IPS DF 6.9 (cell line): ENCODE measurements at places on chromosomes 1 and 21.

DNA sequence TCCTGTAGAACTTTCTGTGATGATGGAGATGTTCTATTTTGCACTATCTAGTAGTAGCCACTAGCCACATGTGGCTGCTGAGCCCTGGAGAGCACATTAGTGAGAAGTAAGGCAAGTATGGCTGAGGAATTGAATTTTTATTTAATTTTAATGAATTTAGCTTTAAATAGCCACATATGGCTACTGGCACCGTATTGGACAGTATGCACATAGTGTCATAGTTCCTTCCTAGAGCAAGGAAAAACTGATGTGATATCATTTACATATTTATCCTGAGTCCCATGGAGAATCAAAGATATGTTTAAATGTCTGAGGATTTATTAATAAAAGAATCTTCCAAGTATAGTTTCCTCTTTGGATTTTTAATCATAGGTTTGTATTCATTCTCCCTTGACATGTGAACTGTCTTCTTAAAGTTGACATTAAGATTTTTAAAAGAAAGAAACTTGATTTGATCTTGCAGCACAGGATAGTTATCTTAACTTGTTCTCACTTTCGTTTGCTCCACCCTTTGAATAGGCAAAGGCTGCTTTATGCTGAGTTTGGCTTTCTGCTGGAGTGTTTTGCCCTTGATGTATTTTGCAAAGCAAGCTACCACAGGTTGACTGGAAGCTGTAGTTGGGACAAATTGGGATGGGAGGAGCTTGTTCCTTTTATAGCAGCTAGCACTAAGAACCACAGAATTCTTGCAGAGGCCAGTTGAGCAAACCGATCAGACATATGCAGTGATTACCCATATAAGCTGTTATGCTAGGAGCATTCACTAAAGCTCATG lies 129.7 kb downstream of the VPS13D start:
- DNase-seq, result no peak

GRCh38 chr1:223219318-223219635 lies 76.2 kb upstream of the TLR5 start:
- DNase-seq, result no peak

DNA sequence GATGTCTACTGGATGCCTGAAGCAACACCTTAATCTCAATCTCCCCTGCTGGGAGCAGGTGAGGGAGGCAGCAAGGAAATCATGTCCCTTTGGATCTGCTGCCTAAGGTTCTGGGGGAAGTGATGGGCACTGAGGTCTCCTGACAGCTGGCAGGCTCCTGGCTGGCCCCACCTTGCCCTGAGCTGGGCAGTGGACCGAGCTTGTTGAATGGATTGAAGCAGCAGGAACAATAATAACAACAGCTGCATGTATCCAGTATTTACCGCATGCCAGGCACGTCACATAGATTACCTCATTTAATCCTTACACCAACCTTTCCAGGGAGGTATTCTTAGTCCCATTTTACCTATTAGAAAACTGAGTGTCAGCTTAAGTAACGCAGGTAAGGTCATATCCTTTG lies 133.9 kb downstream of the PLXNA2 start:
- no peak for DNase-seq

DNA sequence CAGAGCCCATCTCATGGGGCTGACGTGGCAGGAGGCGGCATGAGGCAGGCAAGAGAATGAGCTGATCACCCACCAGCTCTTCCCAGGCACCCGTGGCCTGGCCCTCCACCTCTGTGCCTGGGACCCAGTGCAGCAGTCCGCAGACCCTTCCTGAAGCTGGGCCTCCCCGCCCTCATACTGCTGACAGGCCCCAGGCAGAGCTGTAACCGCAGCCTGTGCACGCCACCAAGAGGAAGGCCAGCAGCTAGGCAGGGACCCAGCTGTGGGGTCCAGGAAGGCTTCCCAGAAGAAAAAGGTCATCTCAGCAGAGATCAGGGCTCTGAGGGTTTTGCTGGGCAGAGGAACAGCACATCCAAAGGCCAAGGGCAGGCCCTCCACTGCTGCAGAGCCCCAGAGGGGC lies 9.8 kb upstream of the MTFR1L start:
- no peak for DNase-seq

DNA sequence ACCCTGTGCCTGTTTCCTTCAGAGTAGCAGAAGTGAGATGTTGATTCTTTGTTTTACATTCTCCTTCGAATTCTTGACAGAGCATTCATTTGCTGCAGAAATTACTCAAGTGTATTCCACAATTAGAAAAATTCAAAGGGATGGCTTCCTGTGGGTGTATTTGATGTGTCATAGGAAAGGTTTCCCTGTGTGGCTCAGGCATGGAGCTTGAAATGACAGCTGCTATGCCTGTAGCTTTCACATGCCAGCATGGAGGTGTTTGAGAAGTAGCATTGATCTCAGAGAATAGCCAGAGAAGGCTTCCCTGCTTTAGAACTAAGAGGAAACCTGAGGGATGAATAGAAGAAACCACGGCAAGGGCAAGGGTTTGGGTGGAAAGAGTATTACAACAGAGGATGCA lies 317.2 kb upstream of the DEPDC1 start:
- no peak for DNase-seq

GRCh38 chr1:227761621-227762230 lies 26.5 kb downstream of the SNAP47 start:
- DNase-seq, result no peak

GRCh38 chr1:235486321-235486720 lies 17.9 kb downstream of the B3GALNT2 start:
- no peak for DNase-seq

GRCh38 chr1:41328001-41328615 lies 33.1 kb upstream of the FOXO6 start:
- no peak for DNase-seq

DNA sequence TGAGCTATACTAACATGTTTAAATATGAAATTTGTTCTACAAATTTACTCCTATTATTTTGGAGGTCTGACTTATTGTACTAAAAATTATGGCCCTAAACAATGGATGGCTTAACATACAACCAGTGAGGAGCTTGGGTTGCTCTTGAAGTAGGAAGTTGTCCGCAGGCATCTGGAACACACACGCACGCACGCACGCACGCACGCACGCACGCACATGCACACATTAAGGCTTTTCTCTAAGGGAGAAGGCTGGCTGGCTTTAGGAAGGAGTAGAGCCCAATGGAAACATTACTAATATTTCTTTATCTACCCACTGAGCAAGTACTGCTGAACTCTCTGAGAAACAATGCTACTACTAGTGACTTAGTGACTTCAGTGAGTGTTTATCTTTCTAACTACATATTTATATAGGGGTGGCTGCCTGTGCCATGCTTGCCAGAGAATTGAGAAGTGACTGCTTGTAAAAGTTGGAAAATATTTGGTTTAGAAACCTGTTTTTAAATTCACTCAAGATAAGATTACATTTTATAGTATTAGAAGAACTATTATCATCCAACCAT lies 16.2 kb upstream of the ARHGAP29 start:
- no peak for DNase-seq

DNA sequence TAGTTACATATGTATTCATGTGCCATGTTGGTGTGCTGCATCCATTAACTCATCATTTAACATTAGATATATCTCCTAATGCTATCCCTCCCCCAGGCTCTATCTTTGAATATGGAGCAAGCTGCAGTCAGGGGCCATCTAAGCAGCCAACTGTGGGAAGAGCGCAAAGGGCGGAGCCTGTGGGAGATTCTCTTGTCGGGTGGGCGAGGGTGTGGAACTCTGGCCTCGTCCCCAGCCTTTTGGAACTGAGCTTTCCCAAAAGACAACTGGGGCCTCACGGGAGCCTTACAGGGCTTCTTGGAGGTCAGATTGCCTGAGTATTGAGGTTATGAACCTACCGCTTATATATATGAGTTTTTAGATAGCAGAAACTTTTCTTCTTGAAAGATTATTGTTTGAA lies 117.2 kb downstream of the HHAT start:
- DNase-seq, result no peak

DNA sequence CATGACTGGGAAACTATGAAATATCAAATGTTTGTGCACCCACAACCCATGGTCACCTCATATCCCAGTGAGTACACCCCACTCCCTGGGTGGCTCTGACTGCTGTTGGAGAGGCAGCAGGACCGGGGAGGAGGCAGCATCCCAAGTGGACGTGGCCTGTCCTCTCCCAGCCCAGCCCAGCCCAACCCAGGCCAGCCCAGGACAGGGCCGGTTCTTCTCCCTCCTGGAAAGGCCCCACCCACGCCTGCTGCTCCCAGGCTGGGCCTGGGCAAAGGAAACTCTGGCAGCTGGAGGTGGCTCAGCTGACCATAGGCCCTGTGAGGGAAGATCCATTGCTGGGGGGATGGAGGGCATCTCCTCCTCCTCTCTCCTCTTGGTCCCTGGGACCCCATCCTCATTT lies 19.1 kb downstream of the MATN1 start:
- DNase-seq, result no peak

DNA sequence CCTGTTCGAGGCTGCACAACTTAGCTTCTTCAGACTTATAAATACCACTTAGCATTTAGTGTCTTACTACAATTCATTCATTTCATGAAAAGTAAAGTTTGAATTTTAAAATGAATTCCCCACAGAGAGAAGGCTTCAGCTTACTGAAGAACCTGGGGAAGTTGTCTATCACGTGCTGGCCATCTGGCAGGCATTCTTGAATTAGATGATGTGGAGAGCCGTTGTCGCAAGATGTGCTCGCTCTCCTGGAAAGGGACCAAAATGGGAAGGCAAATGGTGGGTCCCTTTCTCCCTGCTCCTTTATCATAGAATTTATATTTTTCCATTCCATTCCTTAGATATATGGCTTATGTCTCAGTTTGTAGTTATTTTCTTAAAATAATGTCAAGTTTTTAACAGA lies 90.5 kb downstream of the CD247 start:
- no peak for DNase-seq

GRCh38 chr21:42725416-42725930 lies 72.1 kb downstream of the PDE9A start:
- DNase-seq, result no peak

- DNase-seq, result no peak
Measured at GRCh38 chr21:31410499-31411131, 66.6 kb upstream of the TIAM1 start.

DNA sequence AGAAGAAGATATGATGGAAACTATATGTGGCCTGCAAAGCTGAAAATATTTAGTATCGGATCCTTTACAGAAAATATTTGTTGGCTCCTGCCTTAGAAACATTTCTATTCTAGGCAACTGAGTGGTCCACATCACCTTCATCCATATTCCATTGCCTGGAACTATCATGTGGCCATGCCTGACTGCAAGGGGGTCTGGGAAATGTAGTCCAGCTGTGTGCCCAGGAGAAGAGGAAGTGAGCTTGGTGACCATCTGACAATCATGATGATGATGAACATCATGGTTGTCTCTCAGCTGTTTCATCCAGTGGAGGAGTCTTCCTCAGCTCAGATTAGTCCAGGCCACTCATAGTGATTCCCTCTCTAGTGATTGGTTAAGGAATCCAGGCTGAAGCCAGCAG lies 61.8 kb upstream of the IFNLR1 start:
- DNase-seq, result no peak

- no peak for DNase-seq
Measured at GRCh38 chr1:93123201-93123783, 44.2 kb downstream of the MTF2 start.

DNA sequence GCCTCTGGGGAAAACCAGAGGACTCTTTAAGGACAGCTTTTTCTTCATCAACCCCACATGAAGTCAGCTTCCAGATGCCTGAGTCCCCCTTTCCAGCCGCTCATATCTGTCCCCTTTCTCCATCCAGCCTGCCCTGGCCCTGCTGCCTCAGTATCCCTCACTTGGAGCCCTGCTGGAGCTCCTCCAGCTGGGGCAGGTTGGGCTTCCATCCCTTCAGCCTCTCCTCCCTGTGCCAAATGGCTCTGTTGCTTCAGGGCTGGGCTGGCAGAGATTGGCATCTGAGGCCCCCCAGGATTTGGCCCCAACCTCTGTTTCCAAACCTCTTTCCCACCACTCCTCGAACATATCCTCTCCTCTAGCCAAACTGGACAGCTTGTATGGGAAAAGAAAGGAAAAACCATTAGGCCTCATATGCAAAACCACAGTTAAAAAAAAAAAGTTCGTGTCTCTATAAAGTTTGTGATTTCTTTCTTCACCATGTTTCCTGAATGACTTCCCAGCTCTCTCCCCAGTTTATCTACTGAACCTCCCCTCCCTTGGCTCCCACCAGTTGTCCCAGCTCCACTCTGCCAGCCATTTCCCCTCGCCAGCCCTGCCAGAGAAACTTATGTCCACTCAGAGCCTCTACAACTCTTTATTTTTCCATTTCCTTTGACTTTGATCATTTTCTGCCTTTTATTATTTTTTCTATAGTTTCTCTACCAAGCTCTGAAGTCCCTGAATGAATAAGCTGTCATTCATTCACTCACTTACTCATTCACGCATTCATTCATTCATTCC lies 217.9 kb downstream of the FOXD2 start:
- DNase-seq, result no peak

DNA sequence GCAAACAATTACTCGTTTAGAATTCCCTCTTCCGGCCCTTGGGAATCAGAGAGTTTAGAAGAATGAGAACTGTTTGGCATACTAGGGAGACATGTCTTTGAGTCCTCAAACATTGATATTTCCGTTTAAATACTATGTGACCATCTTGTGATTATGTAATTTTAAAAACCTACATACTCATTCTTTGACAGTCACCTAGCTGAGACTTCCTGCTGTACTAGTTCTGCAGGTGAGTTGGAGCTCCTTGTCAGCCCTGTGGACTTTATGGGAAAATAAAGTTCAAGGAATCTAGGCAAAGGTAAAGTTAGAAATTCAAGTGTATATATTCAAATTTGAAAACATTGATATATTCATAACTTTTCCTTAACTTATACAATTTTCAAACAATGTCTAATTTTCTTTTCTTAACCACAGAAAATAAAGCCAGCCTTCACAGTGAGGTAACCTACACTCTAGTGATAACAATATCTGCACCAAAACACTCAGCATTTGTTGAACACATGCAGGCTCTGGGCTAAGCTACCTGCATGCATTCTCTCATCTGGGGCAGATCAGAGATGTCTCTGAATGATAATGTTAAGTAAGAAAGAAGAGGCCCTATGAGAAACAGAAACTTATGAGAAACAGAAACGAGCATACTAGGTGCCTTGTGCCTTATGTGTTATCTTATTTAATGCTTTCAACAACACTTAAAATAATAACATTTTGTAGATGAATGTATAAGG lies 67.0 kb upstream of the BACE2 start:
- no peak for DNase-seq

DNA sequence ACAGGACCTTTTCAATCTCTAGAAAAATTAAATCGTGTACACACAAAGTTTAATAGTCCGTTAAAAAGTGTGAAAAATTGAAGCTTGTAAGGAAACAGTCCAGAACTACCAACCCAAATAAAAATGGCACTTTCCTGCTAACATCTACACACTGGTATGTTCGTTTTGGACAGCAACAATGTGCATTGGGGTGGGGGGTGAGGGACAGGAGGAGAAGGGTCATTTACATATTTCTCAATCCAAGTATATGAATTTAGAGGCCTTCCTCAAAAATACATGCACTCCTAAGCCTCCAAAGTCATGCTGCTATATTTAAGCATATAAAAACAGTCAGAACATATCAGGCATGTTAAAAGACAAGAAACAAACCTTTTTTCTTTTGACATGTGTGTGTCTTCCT lies 2.5 kb downstream of the PPP1R15B start:
- DNase-seq, result no peak
